ENCODE measurements at places on chromosomes 13 and 19. TPM values are rescaled to one million over a fixed set of nuclear protein-coding genes. Genes with fewer than 3 reads are reported as not detected.

The CABP5 gene
- not detected for total RNA-seq

The KLK7 gene
- total RNA-seq: not detected

The BLVRB gene
- 312 TPM for total RNA-seq

The MBD3L3 gene
- not detected for total RNA-seq

The EPS8L1 gene
- 6.4 TPM for total RNA-seq

The PALM3 gene
- total RNA-seq: 2.1 TPM

The LENG9 gene
- total RNA-seq: 7.1 TPM

The SRRM5 gene
- total RNA-seq: 0.71 TPM

The PRR19 gene
- total RNA-seq: 4.2 TPM

The COL5A3 gene
- 2.7 TPM for total RNA-seq

The ZNF132 gene
- 0.08 TPM for total RNA-seq

The CCDC9 gene
- 24.7 TPM for total RNA-seq

The NLRP9 gene
- not detected for total RNA-seq

The C19orf67 gene
- not detected for total RNA-seq

The ZNF415 gene
- total RNA-seq: not detected

The BAX gene
- 346 TPM for total RNA-seq

Measured in A549 treated with Hydrocortisone at 1 μM for 4 hours (cell line).